ENCODE measurements at places on chromosomes 1 and 21.

GRCh38 chr1:108585313-108585712 lies 25.4 kb downstream of the EEIG2 start:
- DNase-seq: no peak

GRCh38 chr21:44845418-44846223 lies 27.8 kb upstream of the SUMO3 start:
- peak; percentile 49 for DNase-seq

- no peak for DNase-seq
These were observed 493 bp downstream of the DISC1 start for GRCh38 chr1:231626951-231627614.

- no peak for DNase-seq
These were observed 616.9 kb downstream of the KIF26B start for GRCh38 chr1:245771511-245772281.

- DNase-seq: no peak
These were observed 17.8 kb upstream of the BECN2 start for GRCh38 chr1:241939798-241940197.

DNA sequence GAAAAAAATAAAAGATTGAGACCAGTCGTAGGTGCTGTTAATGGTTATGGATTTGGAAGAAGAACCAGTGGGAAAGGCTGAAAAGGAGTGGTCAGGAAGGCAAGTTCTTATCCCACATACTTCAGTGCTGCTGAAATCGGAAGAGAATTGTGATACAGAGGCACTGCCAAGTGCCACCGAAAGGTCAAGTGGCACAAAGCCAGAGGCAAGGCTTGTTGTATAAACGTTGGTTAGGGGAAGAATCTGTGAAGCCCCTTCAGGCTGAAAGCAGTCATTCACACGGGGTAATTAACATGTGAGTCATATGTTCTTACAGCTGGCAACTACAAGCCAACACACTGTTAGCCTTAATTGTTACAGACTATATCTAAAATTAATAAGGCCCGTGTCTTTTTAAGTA lies 48.8 kb downstream of the ZBTB40 start:
- DNase-seq: no peak

- peak; percentile 96 for DNase-seq
These were observed at the start of gene ISG20L2 for GRCh38 chr1:156728599-156729462. Gene ISG20L2, minus strand, starts transcription at chr1:156728766. Its CDS starts 1,114 bp downstream, at chr1:156727652.

- DNase-seq: no peak
These were observed 1.3 kb upstream of the GPATCH4 start for GRCh38 chr1:156602557-156602993.

GRCh38 chr1:204711103-204711946 lies 25.8 kb upstream of the LRRN2 start:
- DNase-seq: no peak

GRCh38 chr1:222792744-222793143 lies 22.1 kb upstream of the DISP1 start:
- DNase-seq: no peak

GRCh38 chr1:4830707-4831106 lies 176.3 kb downstream of the AJAP1 start:
- no peak for DNase-seq

DNA sequence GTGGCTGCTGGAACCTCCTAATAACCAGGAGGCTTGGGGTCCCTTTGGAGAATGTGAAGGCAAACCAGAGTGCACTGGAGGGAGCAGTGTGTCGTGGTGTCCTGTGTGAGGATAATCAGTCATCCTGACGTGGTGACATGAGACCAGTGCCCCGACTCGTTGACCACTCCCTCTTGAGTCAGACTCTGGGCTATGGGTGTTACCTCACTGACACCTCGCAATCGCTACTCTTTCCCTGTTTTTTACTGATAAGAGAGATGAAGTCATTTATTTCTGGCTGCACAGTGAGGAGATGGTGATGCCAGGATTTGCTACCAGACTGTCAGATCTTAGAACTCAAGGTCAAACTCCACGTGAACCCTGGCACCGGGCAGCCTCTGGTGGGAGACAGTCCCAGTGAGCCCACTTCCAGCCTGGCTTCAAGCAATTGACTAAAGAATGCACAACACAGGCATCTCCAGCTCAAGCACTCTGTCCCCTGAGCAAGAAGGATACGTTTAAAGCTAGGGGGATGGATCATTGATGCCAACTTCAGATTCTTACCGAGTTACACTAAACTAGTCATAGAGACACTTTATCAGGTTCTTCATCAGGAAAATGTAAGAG lies 30.3 kb downstream of the UBASH3A start:
- no peak for DNase-seq

DNA sequence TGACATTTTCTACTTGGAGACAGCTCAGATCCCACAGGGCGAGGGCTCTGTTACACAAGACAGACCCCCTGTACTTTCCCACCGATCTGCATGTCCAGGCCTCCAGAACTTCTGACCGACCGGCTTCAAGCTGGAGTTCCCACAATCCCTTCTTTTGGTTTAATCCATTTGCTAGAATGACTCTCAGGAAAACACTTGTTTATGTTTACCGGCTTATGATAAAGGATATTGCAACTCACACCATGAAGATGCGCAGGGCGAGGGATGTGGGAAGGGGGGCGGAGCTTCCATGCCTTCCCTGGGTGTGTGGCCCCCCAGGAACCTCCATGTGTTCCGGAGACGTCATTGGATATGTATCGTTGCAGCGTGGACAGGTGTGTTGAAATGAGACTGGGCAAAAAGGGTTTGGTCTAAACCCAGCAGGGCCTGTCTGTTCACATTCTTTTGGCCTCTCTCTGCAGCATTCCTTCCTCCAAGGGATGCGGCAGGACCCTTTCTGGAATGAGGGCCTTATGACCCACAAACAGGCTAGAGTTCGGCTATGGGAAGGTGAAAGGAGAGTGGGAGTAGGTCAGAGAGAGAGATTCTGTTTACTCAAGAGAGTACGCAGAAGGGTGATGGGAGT lies 7.5 kb upstream of the IGSF5 start:
- no peak for DNase-seq

DNA sequence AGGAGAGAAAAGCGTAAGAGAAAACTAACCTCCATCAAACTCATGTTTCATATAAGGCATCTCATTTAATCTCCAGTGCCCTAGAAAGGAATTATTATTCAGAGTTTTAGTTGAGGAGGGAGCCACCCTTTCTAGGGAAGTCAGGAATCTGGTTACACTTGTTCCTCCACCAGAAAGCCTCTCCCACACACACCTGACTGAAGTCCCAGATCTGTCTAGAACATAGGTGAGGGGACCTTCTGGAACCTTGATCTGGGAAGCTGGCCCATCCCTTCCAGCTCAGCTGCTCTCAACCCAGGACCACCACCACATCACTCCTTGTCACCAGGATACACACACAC lies 1.9 kb upstream of the DENND2D start:
- DNase-seq: no peak

DNA sequence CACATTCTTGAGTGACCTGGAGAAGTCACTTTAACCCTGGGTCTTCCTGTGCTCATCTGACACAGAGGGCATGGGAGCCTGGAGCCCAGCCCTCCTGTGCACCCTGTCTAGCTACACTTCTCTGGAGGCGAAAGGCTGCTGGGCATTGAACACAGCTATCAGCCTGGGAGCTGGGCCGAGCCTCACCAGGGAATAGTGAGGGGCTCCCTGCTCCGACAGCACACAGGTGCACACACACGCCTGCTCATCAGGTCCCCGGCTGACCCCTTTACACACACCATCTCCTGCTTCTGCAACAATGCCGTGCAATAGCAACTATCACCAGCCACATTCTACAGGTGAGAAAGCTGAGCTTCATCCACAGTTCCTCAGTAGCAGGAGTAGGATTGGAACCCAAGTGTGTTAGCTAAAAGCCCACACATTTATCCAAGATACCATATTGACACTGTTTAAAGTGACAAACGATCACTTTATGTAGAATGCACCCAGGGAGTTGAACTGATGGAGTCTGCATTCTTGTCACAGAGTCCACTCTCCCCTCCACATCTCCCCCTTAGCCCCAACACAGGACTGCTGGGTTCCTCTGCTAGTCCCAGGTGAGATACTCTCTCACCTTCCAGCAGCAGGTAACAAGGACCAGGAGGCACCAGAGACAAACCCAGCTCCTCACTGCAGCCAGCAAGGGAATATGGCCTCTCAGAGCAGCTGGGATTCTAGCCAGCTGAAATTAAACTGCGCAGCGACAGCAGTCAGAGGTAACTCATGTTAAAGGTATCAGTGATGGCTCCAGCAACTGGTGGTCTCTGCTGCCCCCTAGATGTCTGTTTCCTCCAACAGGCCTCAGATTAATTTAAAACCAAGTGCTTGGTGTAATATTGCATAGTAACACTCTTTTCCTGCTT lies 18.3 kb upstream of the CAPN8 start:
- DNase-seq: no peak

DNA sequence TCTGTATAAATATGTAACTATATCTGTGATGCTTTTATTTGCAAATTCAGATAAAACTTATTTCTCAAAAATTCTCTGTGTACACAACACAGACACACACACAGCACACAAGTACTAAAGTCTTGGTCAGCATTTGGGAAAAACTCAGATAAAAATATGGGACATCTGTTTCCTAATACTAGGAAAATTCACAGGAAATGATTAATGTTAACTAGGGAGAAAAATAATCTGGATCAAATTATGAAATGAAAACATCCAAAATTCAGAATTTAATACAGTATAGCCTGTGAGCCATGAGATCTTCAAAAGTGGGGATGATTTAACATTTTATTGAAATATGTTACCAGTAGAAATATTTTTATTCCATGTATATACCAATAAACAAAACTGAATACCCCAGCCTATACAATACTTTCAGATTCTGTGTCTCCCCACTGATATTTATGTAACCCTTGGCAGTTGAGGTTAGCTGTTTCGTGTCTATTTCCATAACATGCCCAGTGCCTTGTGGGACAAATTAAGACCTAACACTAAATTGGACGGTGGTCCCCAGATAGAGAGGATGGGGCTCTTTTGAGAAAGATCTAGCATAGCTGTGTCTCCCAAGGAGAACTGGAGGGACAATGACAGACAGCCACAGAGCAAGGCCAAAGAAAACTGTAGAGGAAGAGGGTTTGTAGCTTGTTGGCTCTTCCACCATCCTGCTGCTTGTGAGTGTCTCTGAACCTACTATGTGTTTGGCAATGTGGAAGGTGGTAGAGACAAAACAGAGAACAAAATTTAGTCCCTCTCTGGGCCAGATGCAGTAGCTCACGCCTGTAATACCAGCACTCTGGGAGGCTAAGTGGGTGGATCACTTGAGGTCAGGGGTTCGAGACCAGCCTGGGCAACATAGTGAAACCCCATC lies 47.2 kb downstream of the GNG12 start:
- DNase-seq: no peak

DNA sequence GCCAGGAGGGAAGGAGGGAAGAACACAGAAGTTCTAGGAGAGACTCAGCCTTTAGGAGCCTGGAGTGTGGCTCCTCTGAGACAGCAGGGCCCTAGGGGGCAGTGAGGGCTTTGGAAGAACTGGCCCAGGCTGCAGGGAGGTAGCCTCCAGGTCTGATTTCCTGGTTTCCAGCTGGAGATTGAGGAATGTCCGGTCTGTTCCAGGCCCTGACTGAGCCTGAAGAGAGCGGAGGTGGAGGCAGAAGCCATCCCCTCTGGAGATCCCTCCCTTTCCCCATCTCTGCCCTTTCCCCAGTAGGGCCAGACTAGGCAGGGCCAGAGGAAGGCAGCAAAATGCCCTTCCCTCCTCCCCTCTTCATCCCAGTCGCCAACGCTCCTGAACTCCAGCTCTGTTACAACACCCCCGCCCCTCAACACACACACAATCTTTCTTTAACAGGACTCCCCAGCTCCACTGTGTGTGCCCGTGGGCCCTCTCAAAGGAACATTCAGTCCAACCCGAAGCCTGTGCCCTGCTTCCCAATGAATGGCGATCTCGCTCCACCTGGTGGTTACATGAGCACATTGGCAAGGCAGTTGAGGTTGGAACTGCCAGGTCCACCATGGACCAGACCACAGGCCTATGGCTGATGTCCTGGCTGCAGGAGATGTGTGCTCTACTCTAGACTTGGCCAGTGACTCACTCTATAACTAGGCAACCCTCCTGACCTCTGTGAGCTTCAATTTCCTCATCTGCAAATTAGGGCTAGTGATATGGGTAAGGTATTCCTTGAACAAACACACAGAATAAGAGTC lies 32.0 kb downstream of the MAP7D1 start:
- peak; percentile 75 for DNase-seq

GRCh38 chr1:98360864-98361263 lies 300.7 kb upstream of the SNX7 start:
- no peak for DNase-seq

All from stimulated activated CD4-positive, alpha-beta T cell treated with anti-CD3 and anti-CD28 coated beads, Interleukin-15, amount 100 ng/mL, for 48 hours (primary cell).